ENCODE measurements at places on chromosomes 11 and 22. TPM values are rescaled to one million over a fixed set of nuclear protein-coding genes. Genes with fewer than 3 reads are reported as not detected.

Gene LMNTD2
- polyA plus RNA-seq: 3.6 TPM

Gene MUC6
- polyA plus RNA-seq: not detected

Gene CDC42EP2
- 13.3 TPM for polyA plus RNA-seq

Gene ACER3
- 5.7 TPM for polyA plus RNA-seq

Gene OR51I1
- not detected for polyA plus RNA-seq

Gene ASCL2
- 0.41 TPM for polyA plus RNA-seq

Gene OSBP2
- 3.4 TPM for polyA plus RNA-seq

Gene IGSF22
- 0.14 TPM for polyA plus RNA-seq

Gene PANX2
- polyA plus RNA-seq: 6.0 TPM

Gene ARVCF
- polyA plus RNA-seq: 68.3 TPM

Gene SLC35E4
- 7.8 TPM for polyA plus RNA-seq

Gene HTR3B
- polyA plus RNA-seq: not detected

Gene OR4D5
- polyA plus RNA-seq: not detected

Gene GPR83
- polyA plus RNA-seq: 0.30 TPM

Gene KDM4F
- polyA plus RNA-seq: not detected

Gene TUB
- polyA plus RNA-seq: 15.3 TPM

Gene GPR152
- polyA plus RNA-seq: not detected

Gene THOC5
- polyA plus RNA-seq: 27.7 TPM

Gene MYEOV
- 0.44 TPM for polyA plus RNA-seq

Gene MRPL11
- 105 TPM for polyA plus RNA-seq

Gene DLG2
- 2.2 TPM for polyA plus RNA-seq

Measured in H1 (cell line).